ENCODE measurements at places on chromosomes 3 and 15.
A peak's percentile ranks its signal among the peaks of the same experiment; 100 is the strongest.

- no peak for DNase-seq
These were observed 192.6 kb upstream of the MBNL1 start for GRCh38 chr3:152076148-152076547.

GRCh38 chr3:118736107-118736506, 298.5 kb downstream of the IGSF11 start:
- DNase-seq, result no peak

DNA sequence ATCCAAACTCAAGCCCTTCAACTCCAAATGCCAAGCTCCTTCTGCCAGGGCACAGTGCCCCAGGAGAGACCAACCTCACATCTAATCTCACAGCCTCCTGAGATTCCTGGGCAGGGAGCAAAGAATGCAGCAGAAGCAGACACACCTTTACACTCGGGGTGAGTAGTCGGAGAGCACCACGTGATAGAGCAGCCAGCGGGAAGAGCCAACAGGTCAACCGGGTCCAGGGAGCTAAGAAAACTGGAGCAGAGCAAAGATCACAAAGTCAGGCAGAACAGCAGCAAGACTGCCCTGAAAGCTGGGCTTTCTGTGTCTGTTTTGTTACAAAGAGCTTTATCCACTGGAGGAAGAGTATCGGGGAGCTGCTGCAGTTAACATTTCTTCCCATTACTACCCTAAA, 4.2 kb downstream of the B3GALNT1 start:
- DNase-seq, result no peak

DNA sequence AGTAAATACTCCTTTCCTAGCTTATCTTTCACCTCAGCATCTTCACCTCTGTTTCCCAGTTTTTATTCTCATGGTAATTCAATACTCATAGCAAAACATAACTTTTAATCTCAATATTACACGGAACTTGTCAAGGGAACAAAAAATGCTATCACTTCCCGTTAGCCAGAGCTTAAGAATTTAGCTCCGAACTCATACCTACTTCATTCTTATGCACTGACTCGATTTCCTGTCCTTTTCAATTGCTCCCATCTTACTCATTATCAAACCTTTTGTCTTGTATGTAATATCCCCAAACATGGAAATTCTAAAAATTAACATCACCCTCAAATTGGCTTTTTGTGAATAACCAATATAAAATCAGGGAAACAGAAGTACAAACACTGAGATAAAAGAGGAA, 28.2 kb downstream of the MYEF2 start:
- no peak for DNase-seq

DNA sequence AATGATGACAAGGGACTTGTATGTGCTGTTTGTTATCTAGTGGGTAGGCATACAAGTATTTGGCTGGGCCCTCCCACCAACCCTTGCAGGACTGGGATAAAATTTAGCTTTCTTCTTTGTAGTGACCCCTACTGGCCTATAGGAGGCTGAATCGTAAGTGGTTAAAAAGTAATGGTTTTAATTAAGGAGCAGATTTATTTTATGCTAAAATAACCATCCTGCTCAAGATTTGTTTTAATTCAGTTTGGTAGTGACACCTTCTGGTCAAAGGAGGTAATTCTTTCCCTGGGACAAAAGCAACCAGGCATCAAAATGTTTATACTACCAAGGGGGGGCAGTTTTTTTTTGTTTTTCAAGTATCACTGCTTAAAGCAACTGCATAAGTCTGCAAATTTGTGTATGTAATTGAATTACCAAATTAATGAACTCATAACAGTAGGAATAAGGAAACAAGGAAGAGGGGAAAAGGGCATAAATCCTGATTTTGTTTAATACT, 70.7 kb downstream of the TOP2B start:
- no peak for DNase-seq

DNA sequence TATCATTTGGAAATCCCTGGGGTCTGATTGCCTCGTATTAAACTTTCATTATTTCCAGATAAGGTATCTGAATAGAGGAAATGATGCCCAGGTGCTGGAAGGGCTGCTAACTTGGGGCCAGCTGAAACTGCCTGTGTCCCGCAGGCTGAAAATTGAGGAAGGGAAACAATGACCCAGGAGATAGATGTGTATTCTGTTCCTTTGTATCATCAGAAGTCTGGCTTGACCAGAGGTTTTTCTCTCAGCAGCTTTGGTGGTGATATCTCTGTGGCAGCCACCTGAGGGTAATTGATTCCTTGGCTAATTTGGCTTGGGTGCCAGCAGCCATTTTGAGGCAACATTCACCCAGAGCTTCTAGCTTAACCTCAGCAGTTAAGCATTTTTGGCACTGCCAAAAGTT, 90.0 kb upstream of the STT3B start:
- no peak for DNase-seq

- DNase-seq, result peak; percentile 29
These were observed 29.5 kb downstream of the ZNF662 start for GRCh38 chr3:42935472-42935871.

DNA sequence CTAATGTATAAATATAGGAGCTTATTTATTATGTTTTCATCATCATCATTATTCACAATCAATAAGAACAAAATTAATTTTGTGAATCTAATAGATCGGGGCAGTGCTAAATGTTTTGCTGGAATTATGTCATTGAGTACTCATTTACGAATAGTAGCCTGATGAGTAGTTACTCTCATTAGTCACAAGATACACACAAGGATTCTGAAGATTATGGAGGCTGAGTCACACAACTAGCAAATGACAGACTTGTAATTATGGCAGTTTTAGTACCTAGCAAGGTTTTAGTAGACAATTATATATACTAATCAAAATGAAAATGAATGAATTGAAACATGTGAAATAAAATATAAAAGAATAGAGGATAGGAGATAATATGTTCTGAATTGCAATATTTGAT, 954.2 kb downstream of the CADM2 start:
- no peak for DNase-seq

GRCh38 chr3:129606636-129607390, at the start of gene PLXND1:
PLXND1 (minus strand) TSS chr3:129606676; CDS start chr3:129606639, 37 bp downstream.
- DNase-seq, result no peak

DNA sequence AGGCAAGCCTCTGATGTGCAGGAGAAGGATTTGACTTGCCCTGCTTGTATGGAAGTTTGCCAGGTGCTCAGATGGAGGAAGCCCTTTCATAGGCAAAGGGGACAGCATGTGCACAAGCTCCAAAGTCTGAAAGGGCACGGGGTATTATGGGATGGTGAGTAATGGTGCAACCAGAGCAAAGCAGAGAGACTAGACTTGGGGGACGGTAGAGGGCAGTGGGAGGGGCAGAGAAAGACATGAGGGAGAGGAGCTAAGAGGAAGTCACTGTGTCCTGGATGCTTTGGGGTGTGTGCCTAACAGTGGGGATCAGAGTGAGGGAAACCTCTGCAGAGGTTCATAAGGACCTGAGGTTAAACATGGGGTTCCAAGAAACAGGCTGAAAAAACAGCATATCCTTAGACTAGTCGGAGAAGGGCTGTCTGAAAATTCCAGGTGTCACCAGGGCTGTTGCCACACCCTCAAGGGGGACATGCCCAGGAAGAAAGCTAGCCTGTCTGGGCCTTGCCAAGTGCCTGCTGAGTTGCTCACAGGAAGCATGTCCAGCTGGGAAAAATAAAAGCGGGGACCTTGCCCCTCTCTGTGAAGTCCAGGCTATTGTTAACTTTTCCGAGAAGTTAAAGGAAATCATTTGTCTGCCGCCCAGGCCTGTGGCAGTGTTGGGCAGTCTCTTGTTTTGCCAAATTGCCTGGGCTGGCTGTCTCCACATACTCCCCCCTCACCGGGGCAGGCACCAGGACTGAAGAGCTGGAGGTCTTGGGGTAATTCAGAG, 47.1 kb downstream of the HRH1 start:
- DNase-seq, result no peak

GRCh38 chr3:94862703-94863102, 799.8 kb downstream of the NSUN3 start:
- no peak for DNase-seq

- no peak for DNase-seq
These were observed 66.5 kb downstream of the MDFIC2 start for GRCh38 chr3:70245746-70246525.

- DNase-seq, result no peak
These were observed 127.2 kb upstream of the IL12A start for GRCh38 chr3:159861369-159861987.

GRCh38 chr3:142963234-142963515, 299 bp downstream of the PAQR9 start:
- no peak for DNase-seq

DNA sequence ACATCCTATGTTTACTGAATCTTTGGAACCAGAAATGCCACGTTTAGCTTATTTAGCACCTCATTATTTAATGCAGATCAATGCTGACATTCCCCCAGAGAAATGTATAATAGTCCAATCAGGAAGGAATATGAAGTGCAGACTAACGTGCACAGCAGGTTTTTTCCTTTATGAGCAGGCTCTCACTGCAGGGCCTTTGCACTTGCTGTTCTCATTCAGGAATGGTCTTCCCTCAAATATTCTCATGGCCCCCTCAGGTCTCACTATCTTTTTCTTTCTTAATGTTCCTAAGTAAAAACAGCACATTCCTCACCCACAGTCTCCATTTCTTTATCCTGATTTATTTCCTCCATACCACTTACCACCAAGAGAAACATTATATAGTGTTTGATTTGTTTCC, 174.6 kb downstream of the FOXP1 start:
- no peak for DNase-seq

DNA sequence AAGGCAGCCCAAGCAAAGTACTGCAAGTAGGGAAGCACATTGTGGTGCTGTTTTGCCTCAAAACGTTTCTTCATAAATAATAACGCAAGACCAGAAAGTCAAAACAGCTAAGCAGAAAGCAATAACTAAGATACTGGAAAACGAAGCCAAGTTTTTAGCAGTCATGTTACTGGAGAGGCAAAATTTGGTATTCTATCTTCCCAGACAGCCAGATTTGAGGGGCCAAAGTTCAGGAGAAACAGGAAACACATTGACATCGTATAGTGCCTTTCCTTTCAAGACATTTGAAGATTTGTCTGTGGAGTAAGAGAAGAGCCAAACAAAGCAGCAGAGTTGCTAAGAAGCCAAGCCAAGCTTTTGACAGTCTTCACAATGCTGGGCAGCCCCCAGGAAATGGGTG, 843.6 kb upstream of the NECTIN3 start:
- DNase-seq, result no peak

DNA sequence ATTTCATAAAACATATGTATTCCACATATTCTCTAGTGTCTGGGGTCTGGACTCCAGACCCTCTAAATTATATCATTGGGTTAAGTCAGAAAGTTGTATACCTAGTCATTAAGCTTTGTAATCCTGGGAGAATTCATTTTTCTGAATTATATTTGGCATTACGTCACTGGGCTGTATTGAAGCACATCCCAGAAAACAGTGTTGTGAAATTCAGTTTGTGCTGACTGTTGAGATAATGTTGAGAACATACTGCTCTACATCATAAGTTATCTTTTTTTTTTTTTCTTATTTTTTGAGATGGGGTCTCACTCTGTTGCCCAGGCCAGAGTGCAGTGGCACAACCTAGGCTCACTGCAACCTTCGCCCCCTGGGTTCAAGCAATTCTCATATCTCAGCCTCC, 153.1 kb upstream of the STT3B start:
- no peak for DNase-seq

GRCh38 chr15:93417631-93418030, 328.6 kb upstream of the RGMA start:
- no peak for DNase-seq

- DNase-seq, result no peak
These were observed 88.6 kb upstream of the SPATA12 start for GRCh38 chr3:56971816-56972215.

DNA sequence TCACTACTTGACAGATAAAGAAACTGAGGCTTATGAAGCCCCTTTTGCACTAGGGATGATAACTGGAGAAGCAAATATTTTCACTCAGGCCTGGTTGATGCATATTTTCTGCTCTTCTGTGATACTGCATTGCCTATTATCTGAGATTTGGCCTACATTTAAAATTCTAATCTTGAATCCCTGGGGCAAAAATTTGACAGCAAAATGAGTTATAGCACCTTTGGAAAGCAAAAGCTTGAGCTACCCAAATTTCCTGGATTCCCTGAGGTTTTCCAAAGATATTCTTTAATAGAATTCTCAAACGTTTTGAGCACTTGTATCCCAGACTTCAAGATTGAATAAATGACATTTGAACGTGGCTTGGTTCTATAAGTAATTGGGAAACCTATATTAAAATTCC, 86.1 kb downstream of the NAALADL2 start:
- DNase-seq, result no peak

DNA sequence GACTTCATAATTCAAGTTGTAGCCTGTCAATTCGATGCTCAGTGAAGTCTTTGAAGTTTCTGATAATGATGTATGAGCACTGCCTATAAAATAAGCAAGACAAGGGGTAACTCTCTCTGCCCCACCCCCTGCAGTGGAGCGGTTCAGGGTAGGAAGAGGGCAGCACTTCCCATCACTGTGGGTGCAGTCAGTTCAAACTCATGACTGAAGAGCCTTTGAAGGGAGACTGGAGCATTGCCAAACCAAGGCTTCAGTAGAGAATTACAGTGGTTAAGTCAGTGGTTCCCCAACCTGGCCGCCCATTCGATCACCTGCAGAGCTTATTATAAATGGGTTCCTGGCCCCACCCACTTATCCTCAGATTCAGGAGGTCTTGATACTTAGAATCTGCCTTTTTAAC, 190.6 kb downstream of the SHQ1 start:
- peak; percentile 32 for DNase-seq

- no peak for DNase-seq
These were observed 146.0 kb downstream of the CHST2 start for GRCh38 chr3:143265501-143266070.

DNA sequence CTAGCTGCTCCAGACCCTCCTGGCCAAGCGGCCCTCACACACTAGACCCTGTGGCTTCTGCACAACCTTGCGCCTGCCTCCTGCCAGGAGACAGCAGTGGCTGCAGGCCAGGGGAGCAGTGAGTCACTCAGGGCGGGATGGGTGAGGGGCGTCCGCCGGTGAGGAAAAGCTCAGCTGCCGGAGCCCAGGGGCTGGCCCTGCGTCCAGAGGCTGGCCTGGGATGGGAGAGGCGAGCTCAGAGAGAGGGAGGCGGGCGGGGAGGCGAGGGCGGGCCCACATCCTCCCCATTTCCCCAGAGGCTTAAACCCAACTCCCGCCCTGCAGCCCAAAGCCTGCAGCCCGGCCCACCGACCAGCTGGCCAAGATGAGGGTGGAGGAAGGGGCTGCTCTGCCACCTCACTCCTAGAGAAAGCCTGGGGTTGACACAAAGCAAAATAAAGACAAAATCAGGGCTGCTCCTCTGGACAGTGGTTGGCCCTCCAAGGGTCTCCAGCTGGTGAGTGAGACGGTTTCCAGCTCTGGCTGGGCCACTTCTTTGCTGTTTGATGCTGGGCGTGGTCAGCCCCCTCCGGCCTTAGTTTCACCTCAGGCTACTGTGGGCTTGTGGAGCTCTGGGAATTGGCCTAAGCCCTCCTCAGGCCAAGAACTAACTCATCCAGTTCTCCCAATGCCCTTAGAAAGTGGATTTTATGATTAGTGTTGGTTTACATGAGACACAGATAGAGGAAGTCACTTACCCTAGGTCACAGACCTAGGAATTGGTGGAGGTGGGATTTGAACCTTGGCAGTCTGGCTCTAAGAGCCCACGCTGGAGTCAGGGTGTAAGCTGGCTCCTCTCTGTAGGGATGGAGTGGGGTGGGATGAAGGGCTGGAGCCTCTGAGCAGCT, 50.6 kb downstream of the IQSEC1 start:
- DNase-seq, result no peak

- DNase-seq, result no peak
These were observed at the start of gene LRRC31 for GRCh38 chr3:169869484-169870220. LRRC31 (minus strand) TSS chr3:169869935; CDS start chr3:169869807, 128 bp downstream.

Data from T-cell (primary cell).